ENCODE measurements at places on chromosomes 16 and 17.

DNA sequence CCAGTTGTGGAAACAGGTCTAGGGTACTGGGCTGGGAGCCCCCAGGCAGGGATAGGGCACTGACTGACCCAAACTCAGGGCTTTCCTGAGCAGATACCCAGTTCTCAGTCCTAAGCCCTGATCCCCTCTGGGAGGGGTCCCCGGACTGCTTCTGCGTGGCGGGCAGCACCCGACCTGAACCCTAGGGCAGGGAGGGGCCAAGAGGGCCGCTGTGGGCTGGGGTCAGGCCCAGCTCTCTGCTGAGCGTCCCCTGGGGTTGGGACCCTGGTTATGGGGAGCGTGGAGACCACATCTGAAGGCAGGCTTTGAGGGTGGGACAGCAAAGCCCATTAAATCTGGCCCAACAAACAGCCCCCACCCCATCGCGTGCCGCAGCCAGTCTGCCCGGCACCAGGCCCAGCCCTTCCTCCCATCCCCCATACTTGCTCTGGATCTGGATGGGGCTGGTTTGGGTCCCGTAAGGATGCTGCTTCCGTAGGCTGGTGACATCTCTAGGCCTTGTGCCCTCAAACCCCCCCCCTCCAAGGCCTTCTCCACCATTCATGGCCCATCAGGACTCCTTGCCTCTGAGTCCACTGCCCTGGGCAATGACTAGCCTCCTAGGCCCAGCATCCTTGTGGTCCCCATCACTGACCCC is 691 bp upstream of the FAM83G start:
- no peak for DNase-seq

- no peak for DNase-seq
Measured at GRCh38 chr16:3035972-3036725, 595 bp downstream of the BICDL2 start.

GRCh38 chr17:7133424-7133823 is 18.8 kb upstream of the ASGR2 start:
- DNase-seq = peak; percentile 2

DNA sequence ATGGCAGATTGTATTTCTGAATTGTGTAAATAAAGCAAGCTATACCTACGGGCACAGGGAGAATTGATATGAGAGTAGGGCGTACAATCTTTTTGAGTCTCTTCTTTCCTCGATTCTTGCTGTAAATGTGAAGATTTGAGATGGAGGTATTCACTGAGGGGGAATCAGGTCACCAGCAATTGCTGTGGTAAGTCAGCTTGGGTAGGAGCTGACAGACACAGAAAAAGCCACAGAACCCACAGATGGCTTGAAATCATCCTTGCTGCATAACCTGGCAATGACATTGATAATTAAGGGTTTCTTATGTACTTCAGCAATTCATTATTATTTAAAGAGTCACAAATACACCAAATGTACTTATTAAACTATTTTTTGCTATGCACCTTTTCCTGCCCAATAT is 164.2 kb downstream of the CNTNAP4 start:
- no peak for DNase-seq

DNA sequence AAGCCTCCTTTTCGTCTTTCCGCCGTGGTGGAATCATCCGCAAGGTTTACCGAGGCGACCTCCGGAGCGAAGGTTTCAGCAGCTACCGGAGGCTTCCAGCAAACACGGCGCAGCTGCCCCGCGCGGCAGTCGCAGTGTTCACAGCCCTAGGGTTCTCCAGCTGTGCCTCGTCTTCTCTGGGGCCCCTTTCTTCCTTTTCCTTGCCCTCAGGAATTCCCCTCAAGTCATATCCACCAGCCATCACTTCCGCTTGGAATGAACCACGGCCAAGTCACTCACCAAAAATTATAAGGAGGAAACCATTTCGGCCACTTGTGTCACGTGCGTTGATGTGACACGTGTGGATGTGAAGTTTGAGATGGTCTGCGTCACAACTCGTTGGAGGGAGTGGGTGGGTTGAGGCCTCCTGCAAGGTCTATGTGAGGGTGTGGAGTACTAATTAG is 636 bp upstream of the ERN1 start:
- no peak for DNase-seq

- no peak for DNase-seq
Measured at GRCh38 chr16:61829631-61830030, 206.6 kb downstream of the CDH8 start.

GRCh38 chr17:76082326-76083251 is 3.6 kb downstream of the ZACN start:
- no peak for DNase-seq
